ENCODE measurements at places on chromosomes 12 and 14.

DNA sequence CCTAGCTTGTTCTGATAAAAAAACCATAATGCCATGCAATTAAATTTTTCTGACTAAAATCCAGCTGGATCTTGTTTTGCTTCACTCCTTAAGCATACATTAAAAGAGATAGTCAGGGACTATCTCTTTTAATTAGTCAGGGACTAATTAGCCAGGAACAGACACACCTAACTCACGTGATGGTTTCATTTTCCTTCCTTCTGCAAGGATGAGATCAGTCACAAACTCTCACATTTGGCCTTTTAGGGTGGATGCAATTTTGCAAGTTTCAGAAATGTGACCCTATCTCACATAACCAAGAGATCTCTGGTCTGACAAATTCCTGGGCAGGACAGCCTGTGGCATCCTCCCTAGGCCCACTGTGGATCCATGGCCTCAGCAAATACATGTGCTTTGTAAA lies 62.4 kb downstream of the SETD3 start:
- no peak for DNase-seq

DNA sequence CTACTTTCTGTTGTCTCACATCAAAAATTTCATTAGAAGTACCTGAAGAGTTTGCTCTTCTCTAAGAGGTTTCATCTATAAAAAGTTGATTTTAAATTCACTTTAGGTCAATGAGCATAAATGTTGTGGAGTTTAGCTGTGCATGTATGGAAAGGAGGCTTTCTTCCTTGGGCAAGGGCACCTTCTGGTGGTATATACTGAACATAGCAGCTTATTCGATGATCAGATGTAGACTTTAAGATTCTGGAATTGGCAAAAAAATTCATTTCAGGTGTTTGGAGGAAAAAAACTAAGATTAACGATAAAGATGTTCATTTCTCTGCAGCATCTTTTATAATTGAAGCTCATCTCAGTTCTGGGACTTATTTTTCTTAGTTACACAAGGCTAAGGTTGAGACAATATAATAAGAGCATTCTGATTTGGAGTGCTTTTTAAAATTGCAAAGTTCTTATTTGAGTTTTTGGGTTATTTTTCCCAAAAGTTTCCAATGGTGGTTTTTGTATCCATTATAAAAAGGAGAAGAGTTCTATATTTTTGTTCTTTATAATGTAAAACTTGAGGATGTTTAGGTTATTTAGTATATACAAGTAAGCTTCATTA lies 46.8 kb downstream of the TMEM117 start:
- no peak for DNase-seq

DNA sequence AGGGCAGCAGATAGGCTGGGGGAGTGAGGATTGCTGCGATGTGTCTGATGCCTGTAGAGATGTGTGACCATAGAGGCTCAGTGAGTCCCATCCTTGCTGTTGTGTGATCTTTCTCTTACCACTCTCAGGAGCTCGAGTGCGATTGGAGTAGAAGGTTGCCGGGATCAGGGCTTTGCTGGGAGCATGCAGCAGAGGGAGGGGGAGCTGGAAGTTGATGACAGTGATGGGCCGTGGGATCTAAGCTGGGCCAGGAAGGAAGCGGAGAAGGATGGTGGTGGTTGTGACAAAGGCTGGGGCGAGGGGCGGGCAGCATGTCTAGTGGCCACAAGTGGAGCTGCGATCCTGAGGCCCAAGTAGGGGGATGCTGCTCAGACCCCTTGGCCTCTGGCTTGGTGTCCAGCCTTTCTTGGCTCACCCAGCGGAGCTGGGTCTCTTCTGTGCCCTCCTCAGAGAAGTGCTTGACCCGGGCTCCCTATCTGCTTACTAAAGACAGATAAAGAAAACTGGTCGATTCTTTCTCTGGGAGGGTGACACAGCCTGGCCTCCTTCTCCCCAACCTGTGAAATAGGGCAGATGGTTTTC lies 66.2 kb downstream of the PRMT8 start:
- DNase-seq: no peak

DNA sequence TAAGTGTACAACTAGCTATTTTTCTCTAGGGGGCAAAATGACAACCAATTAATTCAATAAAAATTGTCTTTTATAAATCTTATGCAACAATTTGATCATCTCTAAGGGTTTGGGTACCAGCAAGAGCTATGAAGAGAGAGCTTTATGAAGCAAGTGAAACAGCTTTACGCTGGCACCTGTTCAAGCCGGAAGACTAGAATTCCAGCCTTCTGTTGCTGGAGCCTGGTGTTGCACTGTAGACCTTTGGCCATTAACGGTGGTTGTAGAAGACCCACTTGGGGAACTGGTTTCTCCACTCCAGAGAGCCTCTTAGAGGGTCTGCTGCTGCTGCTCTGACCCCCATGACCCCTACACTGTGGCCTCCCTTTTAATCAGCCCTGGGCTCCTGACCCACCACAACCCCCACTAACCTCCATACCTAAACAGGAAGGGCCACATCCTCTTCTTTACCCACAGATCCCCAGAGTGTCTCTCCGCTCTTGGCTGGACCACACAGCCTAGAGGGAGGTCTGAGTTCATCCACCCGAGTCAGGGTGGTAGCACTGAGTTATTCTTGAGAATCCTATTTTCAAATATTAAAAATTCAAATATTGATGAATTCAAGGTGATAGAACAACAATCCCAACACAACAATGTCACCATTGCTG lies 54.6 kb upstream of the STON2 start:
- DNase-seq: no peak

DNA sequence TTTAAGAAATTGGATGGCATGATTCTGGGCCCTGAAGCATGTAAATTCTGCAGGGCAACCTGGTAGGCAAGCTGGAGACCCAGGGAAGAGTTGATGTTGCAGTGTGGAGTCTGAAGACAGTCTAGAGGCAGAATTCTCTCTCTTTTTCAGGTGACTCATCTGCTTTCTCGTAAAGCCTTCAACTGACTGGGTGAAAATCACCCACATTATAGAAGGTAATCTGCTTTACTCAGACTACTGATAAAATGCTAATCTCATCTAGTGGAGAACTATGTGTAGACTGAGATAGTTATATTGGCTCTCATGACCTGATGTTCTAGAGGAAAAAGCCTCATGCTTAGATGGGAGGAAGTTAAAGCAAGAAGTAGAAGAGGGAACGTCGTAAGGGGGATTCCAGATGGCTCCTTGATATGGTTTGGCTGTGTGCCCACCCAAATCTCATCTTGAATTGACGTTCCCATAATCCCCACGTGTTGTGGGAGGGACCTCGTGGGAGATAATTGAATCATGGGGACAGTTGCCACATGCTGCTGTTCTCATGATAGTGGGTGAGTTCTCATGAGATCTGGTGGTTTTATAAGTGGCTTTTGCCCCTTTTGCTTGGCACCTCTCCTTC lies 723.8 kb downstream of the BCL11B start:
- DNase-seq: no peak

All from T-helper 17 cell (primary cell).